Endodermal cell (in vitro differentiated cells): ENCODE measurements at places on chromosomes 12 and 14. TPM values are rescaled to one million over a fixed set of nuclear protein-coding genes. Genes with fewer than 3 reads are reported as not detected.
A peak's percentile ranks its signal among the peaks of the same experiment; 100 is the strongest.

The RASSF8 gene
- total RNA-seq, result 73.0 to 87.0 TPM (median 85.7 TPM) in 3 replicates

The SYCP3 gene
- total RNA-seq, result not detected in 3 replicates

The CAPZA3 gene
- not detected in 2 replicates for total RNA-seq

The TMPRSS12 gene
- total RNA-seq, result not detected in 3 replicates

The PMEL gene
- total RNA-seq, result 7.8 to 20.8 TPM (median 19.0 TPM) in 3 replicates

The ZFC3H1 gene
- 40.5 and 44.7 TPM in 2 replicates for total RNA-seq

The CLMN gene
- total RNA-seq, result 8.0 to 16.8 TPM (median 9.5 TPM) in 3 replicates

The DAD1 gene
- total RNA-seq, result 176 and 192 TPM in 2 replicates

The COCH gene
- total RNA-seq, result 37.9 to 77.3 TPM (median 76.2 TPM) in 3 replicates

The RASAL1 gene
- 1.4 to 4.0 TPM (median 1.4 TPM) in 3 replicates for total RNA-seq

GRCh38 chr12:51976376-51977160 is 25.1 kb downstream of the ACVR1B start:
- DNase-seq, result no peak

DNA sequence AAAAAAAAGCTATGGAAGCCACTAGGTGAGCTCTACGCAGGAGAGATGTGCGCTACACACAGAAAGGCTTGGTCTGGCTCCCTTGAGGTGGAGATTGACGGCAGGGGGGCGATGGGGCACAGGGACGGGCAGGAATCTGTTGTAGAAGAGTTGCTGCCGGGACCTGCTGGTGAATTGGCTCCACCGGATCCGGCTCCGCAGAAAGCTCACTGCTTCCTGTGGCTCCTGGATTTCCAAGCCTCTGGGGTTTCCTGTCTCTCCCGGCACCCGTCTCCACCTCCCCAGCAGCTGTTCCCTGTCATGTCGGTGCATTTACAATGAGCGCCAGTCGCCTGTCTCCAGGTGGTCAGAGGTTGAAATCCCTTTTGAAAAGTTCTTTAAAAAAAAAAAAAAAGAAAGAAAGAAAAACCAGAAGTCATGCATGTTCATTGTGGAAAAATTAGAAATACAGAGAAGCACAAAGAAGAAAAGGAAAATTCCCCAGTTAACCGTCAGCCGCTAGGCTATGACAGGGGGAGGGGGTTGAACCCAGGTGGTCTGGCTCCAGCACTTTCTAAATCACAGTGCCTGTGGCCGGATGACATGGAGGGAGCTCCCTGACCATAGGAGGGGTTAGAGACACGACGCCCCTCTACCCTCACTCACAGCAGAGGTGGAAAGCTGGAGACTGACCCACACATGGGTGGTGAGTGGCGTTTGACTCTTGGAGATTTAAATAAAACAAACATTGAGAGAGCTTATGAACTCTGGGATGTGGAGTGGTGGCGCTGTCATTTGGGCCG is 20.8 kb downstream of the FAM222A start:
- peak; percentile 97 for DNase-seq

- no peak for DNase-seq
Observed at GRCh38 chr14:73829526-73830431, 21.9 kb upstream of the PTGR2 start.

DNA sequence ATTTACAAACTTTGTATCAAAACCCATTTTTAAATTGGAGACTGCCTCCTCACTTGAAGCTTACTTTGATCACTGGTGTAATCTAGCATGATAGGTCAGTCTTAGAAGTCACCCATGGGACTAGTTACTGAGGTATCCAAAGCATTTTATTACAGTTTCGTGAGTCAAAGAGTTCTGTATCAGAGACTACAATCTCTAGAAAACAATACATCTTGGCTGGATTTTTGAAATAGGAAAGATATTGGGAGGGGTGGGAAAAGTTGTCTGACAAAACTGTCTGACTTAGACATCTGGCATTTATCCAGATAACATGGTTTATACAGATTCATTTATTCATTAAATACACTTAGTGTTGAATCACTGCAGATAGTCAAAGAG is 173.5 kb upstream of the PDZRN4 start:
- DNase-seq, result no peak

- DNase-seq, result no peak
Observed at GRCh38 chr12:47835831-47836155, 16.1 kb upstream of the HDAC7 start.

- DNase-seq, result no peak
Observed at GRCh38 chr12:90827567-90827966, 127.4 kb downstream of the CCER1 start.

DNA sequence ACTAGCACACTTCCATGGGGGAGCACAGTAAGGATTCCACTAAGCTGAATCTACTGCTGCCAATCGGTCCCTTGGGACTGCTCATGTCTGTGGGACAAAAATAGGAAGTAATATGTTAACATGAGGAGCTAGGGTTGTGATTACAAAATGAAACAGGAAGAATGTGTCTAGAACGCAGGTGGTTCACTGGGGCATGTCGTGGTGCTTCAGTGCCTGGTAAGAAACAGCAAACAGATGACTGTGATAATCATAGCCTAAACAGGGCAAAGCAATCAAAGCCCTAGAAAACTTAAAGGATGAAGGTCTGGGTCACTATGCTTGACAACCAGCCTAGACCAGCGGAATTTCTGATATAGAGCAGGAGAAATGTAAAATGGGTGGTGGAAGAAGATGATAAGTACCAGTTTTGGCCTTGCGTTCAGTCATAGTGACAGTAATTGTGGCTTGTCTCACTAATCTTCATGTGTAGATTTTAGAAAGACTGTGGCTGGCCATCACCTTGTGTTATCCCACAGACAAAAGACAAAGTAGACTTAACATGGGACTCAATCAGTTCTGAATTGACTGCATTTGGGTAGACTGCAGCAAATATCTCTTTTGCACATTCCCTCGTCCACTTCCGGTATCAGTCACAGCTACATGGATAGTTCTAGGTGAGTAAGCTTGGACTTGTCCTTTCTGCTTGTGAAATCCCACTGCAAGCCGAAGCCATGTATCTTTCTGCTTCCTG is 51.4 kb downstream of the WASHC3 start:
- no peak for DNase-seq

- peak; percentile 44 for DNase-seq
Observed at GRCh38 chr14:39430762-39431415, 1.3 kb downstream of the FBXO33 start.

DNA sequence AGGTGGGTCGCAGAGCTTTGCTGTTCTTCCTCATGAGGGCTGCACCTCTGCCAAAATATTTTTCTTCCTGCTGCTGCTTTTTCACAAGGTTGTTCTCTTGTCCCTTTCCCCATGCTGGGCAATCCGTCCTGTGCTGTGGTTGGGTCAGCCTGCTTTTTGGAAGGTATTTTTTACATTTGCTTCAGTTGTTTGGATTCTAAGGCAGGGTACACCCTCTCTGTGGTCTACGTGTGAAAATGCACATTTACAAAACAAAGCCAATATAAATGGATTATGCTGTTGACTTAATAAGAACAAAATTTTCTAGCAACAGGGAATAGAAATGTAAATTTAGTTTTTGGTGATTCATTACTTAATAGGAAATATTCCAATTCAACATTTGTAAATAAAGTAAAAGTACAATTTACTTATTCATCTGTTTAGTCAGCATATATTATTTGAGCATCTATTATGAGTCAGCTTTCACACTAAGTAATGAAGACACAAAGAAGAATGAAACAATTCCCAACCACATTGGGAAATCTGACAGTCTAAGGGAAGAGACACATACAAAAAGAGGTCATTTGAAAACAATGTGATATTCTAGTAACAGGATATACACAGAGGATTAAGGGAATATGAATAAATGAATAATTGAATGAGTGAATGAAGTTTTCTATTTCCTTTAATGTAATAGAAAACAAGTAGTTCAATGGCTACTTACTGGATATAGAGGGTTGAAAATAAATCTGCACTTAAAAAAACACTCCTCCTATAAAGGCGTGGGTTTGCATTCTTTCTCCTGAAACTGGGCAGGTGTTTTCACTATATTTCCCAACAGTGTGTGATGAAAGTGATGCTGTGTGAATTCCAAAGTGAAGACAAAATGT is 94.6 kb upstream of the PRICKLE1 start:
- no peak for DNase-seq

GRCh38 chr12:93442411-93443340 is 929 bp upstream of the UBE2N start:
- peak; percentile 65 for DNase-seq

GRCh38 chr12:104749545-104749944 is 208.5 kb downstream of the SLC41A2 start:
- DNase-seq, result peak; percentile 40

DNA sequence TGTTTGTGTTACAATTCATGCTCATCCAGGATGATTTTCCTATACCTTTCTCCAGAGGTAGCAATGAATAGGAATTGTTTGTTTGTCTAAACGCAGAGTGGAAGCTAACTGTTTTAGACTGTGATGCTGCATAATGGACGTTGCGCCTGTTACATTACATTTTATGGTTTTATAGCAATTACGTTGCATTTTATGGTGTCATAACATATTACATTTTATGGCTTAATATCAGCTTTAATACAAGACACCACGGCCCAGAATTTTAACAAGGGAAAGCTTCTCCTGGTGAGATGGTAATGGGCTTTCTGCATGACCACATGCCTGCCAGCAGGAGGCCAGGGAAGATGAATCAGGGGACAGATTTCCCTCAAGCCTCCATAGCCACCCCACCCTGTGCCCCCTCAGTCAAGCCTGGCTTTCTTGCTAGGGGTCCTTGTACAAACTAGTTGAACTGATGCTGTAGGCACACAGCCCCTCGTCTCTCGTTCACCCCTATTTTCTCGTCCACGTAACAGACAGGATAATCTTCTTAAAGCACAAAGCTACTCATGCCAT is 56.5 kb downstream of the HSPB8 start:
- DNase-seq, result peak; percentile 85

- no peak for DNase-seq
Observed at GRCh38 chr14:54667764-54668163, 100.8 kb downstream of the SAMD4A start.

DNA sequence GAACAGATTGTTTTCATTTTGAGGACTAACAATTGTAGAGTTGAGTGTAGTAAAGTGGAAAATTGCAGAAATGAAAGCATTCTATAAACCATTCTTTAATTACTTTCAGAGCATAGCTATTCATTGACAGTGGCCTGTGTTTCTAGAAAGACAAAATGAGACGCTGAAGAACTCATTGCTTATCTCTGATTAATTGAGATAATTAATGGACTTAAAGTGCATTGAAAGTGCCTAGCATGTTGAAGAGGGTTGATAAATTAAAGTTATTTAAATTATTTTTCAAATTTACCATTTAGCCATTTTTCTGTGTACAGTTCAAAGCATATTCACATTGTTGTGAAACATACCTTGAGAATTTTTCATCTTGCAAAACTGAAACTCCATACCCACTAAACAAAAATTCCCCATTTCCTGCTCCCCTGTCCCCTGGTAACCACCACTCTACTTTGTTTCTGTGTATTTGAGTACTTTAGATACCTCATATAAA is 57.4 kb downstream of the DAAM1 start:
- DNase-seq, result no peak

DNA sequence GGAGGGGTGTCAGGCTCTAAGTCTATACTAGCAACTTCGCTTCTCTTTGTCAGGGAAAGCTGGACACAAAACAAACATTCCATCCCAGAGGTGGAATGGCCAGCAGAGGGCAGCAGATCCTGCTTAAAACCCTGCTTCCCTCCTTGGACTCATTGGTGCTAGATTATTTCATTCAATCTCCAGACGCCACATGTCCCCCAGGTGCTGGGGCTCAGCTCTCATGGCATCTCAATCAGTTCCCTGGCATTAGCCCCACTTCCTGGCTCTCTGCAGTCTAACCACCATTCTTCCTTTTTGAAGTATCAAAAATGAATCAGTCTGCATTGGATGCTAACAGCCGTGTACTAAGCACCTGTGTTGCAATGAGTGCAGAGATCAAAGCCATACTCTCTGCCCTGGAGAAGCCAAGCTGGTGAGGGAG is 8.1 kb upstream of the PPP1R1A start:
- DNase-seq, result peak; percentile 96

DNA sequence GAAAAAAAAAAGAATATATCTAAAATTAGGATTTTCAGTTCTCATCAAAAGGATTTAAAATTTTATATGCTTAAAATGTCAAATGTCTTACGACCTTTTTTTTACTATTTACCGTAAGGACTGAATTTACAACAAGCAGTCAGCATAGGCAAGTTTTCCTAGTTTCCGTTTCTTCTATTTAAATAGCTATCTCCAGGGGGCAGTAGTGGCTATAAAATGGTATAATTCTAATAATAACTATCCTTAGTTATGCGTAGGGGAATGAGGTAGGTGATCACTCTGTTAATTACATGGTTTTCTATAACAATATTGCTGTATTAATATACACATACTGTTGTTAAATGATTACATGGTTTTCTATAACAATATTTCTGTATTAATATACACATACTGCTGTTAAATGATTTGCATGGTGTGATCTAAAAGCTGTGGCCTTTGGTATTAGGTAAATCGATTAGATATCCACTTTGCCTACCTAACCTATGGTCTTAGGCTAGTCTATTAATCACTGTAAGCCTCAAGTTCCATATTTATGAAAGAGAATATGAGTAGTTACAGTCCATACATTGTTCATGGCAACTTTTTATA is 217.7 kb upstream of the PDZRN4 start:
- no peak for DNase-seq

DNA sequence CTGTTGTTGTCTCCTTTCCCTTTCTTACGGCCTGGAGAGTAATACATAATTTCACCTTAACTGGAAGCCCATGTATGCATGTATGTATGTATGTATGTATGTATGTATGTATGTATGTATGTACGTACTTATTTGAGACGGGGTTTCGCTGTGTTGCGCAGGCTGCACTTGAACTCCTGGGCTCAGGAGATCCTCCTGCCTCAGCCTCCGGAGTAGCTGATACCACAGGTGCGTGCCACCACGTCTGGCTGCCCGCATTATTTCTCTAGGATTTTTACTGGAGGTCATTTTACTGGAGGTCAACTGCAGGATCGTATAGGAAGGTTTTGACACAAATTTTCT is 644 bp upstream of the OS9 start:
- DNase-seq, result no peak

- no peak for DNase-seq
Observed at GRCh38 chr14:93462479-93462878, 31.7 kb downstream of the UNC79 start.

GRCh38 chr12:104165801-104166200 is 27.8 kb upstream of the NFYB start:
- no peak for DNase-seq

GRCh38 chr12:65779091-65779642 is 45.1 kb upstream of the HMGA2 start:
- DNase-seq, result no peak

GRCh38 chr14:99415496-99416281 is 65.0 kb downstream of the SETD3 start:
- DNase-seq, result peak; percentile 81

GRCh38 chr14:94680862-94681288 is 68.7 kb downstream of the SERPINA3 start:
- DNase-seq, result no peak

DNA sequence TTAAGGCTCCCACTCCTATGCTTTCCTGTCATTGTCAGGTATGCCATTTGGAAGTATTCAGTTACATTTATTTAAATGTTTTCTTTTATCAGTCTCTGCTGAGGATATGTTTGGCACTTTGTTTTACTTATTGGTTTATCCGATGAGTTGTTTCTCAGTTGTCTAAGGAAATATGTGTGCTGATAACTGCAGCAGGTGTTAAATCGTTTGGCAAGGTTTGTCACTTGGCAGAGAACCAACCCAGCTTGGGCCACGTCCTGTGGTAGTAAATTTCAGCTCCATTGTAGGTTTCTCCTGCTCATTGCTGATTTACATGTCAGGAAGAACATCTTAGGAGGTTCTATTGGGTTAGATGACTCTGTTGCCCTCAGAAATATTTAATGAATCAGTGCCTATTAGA is 22.0 kb upstream of the MGST1 start:
- no peak for DNase-seq
